ENCODE measurements at places on chromosomes 2 and 18.

GRCh38 chr2:23516520-23517256 lies 131.7 kb downstream of the KLHL29 start:
- no peak for DNase-seq

DNA sequence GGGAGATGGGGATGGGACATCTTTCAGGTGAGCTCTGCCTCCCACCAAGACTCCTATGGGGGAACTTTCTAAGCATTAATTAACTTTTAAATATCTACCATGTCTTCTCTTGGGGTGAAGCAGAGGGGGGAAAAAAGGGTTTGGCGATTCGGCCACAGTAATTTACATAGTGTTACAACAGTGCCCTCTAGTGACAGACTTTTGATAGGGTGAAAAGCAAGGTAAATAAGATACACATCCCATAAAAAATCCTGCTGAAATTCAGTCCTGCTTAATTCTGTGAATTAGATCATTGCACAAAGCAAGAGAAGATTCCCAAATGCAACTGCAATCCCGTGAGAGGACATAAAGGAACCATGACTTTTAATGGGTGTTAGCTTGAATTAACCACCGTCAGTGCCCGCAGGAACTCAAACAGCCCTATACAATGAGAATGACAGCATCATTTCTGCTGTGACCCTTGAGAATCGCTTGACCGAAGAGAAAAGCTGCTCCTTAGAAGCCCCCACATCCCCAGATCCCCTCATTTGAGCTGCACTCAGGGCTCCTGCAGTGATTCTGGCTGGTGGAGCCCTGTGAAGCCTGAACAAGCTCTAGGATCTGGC lies 32.8 kb downstream of the FAM124B start:
- peak; percentile 65 for DNase-seq

- no peak for DNase-seq
These were observed 47.5 kb downstream of the EPAS1 start for GRCh38 chr2:46344706-46345105.

GRCh38 chr2:167114018-167114417 lies 225.7 kb downstream of the XIRP2 start:
- DNase-seq, result no peak

GRCh38 chr2:45128580-45128997 lies 119.3 kb upstream of the SIX2 start:
- DNase-seq, result peak; percentile 99

DNA sequence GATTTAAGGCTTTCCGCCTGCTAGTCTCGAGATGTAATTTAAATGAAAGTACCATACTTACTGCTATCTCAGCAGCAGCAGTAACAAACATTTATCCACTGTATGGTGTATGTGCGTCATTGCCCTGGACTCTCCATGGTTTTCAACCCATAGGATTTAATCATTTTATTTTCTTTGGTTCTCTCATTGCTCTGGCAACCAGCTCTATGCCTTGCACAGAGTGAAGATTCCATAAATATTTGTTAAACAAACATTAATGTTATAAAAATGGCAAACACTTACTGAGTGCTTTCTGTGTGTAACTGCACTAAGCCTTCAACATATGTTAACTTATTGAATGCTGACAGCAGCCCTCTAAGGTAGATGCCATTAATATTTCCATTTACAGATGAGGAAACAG lies 1.3 kb upstream of the LMAN1 start:
- DNase-seq, result no peak

DNA sequence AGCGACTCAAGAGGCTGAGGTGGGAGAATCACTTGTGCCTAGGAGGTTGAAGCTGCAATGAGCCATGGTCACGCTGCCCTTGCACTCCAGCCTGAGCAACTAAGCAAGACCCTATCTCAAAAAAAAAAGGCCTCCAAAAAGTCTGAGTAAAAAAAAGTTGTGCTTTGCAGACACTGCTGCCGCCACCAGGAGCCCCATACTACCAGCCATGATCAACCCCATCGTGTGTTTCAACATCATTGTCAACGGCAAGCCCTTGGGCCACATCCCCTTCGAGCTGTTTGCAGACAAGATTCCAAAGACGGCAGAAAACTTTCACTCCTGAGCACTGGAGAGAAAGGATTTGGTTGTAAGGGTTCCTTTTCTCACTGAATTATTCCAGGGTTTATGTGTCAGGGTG lies 137.1 kb downstream of the INO80D start:
- DNase-seq, result no peak

GRCh38 chr2:127278959-127279358 lies 15.0 kb downstream of the ERCC3 start:
- DNase-seq, result no peak

DNA sequence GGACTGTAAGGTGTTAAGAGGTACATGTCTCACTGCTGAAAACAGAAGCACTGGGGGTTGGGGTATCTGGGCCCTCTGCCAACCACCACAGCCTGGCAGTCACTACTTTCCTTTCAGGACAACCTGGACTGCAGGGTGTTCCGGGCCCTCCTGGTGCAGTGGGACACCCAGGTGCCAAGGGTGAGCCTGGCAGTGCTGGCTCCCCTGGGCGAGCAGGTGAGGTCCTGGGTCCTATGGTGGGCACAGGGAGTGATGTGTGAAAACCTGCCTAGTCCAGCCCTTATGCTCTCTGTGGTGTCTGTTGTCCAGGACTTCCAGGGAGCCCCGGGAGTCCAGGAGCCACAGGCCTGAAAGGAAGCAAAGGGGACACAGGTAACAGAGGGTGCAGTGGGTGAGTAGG lies 40.0 kb downstream of the MARCO start:
- no peak for DNase-seq

DNA sequence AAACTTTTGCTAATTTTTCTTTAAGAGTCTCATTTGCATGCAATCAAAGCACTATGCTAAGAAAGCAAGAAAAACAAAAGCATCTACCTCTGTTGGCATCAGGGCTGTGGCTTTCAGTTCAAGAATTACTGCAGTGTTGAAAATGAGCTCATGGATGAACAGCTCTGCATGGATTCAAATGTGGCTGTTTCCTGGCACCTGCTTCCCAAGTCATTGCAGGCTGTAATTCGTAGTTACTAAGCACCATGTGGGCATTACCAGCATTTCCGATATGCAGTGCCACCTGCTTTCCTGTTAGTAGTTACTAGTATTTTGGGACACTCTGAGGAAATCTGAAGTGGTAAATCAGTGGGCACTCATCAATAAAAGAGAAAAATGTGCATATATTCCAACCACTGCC lies 37.8 kb upstream of the FAM110C start:
- no peak for DNase-seq

- no peak for DNase-seq
These were observed 39.9 kb downstream of the TGFA start for GRCh38 chr2:70513738-70514137.

DNA sequence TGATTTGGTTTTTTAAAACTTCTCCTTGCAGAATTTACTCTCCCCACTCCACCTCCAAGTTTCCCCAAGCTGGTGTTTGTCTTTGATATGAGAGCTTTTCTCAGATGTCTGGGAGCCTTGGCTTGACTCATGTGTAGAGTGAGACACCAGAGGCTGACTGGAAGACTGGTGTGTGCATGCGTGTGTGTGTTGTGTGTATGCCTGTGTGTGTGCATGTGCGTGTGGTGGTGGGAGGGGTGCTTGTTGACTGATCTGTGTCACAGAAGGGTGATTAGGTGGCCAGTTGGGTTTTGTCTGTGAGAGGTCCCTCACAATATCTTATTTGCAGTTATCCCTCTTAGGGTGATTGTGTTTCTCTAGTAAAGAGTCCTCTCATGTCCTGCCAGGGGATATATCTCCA lies 50.5 kb upstream of the HPCAL1 start:
- no peak for DNase-seq

- DNase-seq, result no peak
These were observed 97.2 kb upstream of the GPR45 start for GRCh38 chr2:105144152-105144940.

GRCh38 chr18:28728891-28729290 lies 552.0 kb upstream of the CDH2 start:
- peak; percentile 36 for DNase-seq

DNA sequence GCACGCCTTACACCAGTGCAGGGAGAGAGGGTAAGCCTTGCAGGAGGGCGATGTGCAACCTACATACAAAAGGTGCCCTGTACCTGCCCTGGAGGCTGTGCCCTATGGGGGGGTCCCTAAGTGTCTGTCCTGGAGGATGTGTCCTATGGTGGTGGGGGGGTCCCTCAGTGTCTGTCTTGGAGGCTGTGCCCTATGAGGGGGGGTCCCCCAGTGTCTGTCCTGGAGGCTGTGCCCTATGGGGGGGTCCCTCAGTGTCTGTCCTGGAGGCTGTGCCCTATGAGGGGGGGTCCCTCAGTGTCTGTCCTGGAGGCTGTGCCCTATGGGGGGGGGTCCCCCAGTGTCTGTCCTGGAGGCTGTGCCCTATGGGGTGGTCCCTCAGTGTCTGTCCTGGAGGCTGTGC lies 216.6 kb downstream of the HDAC4 start:
- DNase-seq, result no peak

DNA sequence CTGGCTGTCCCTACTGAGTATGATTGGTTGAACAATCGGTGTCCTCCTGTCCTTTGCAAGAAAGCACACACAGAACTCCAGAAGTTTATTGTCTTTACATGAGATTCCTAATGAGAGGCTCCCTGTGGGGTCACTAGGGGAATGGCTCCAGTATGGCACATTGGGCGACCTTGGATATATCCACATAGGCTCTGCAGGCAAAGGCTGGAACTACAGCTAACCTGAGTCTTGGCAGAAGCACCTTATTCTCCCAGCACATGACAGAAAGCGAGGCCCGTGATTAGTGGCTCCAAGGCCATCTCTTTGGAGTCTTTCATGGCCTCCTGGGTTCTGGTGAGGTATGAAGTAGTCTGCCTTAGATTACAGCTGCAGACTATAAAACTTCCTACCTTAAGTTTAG lies 49.0 kb downstream of the ZDBF2 start:
- DNase-seq, result no peak

GRCh38 chr18:40019797-40020392 lies 1935.1 kb upstream of the PIK3C3 start:
- DNase-seq, result peak; percentile 11

DNA sequence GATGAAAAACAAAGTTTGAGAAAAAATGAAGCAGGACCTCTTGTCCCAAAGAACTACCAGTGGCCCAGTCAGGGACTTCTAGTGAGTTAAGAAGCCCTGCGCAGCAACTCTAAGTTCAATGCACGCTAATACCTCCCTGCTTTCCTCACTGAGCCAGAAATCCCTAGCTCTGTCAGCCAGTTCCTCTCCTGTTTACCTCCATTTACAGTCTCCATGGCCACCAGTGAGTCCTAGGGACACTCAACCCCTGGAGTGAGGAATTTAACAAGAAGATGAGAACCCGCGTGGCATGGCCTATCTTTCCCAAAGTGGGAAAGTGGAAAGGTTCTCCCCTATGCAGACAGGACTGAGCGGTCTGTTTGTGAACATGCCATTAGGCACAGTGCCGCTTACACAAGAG lies 31.0 kb downstream of the MRPL33 start:
- no peak for DNase-seq

GRCh38 chr18:1976484-1976883 lies 594.8 kb downstream of the METTL4 start:
- no peak for DNase-seq

GRCh38 chr18:38539856-38540255 lies 974.3 kb upstream of the CELF4 start:
- no peak for DNase-seq

DNA sequence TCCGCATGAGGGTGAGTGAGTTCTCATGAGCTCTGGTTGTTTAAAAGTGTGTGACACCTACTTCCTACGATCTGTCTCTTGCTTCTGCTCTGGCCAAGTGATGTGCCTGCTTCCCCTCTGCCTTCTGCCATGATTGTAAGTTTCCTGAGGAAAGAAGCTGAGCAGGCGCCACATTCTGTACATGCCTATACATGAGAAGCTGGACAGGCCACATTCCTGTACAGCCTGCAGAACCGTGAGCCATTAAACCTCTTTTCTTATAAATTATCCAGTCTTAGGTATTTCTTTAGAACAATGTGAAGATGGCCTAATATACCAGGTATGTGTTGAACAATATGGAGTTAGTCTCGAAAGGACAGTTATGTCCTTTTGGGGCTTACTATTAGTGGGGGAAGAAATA lies 281.0 kb downstream of the ALK start:
- no peak for DNase-seq

- no peak for DNase-seq
These were observed 168.2 kb upstream of the LRP1B start for GRCh38 chr2:142299021-142299420.

- DNase-seq, result no peak
These were observed 6.0 kb downstream of the WDR54 start for GRCh38 chr2:74427551-74427950.

- no peak for DNase-seq
These were observed 116.3 kb downstream of the POLE4 start for GRCh38 chr2:75074708-75075107.

- no peak for DNase-seq
These were observed 204.9 kb upstream of the SALL3 start for GRCh38 chr18:78774741-78775141.

GRCh38 chr2:111205774-111206173 lies 85.1 kb downstream of the BCL2L11 start:
- DNase-seq, result no peak

DNA sequence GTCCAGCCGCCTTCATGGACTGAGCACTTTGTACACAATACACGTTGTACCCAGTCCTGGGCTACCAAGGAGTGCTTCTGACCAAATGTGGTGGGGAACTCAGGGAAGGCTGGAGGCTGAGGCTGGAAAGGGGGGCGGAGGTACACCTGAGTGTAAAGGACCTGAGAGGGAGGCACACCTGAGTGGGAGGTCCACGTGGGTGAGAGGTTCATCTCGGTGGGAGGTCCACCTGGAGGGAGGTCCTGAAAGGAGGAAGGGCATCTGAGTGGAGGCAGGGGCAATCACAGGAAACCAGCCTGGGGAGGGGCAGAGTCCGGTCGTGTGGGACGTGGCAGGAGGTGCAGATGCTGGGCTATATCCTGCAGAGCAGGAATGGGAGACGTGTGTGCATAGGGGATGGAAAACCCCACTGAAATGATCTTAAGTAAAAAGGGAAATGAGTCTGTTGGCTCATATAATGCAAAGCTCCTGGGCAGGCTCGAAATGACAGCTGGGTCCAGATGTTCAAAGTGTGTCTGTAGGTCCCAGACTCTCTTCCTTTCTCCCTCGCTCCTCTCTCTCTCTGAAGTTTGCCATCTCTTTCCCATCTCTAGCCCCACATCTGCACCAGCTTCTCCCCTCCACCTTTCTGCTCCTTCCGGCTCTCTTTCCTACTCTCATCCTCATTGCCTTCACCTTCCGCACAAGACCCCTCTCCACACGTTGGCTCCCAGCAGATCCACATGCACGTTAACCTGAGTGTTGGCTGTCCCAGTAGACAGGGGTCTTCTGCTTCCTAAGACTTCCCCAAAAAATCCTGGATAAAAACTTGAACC lies 137.7 kb downstream of the PXDN start:
- DNase-seq, result peak; percentile 57

DNA sequence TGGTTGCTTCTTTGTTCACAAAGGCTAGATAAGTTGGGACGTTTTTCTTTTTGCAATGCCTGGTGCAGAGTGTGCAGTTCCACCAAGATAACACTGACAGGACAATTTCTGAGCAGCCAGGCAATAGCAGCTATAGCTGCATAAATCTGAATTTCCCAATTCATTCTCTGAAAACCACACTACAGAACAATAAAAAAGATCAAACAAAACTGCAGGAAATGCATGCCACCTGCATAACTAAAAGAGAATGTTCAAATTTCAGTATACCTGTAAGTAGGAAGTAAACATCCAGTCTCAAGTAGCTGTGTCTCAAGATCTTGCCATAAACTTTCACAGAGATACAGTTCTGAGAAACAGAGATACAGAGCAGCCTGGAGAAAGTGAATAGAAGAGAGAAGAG lies 5.3 kb upstream of the KCTD18 start:
- no peak for DNase-seq

- no peak for DNase-seq
These were observed 17.4 kb upstream of the FOSL2 start for GRCh38 chr2:28375236-28375635.

- DNase-seq, result no peak
These were observed 236.5 kb upstream of the SPHKAP start for GRCh38 chr2:228417956-228418355.
